Activated naive CD8-positive, alpha-beta T cell treated with anti-CD3 and anti-CD28 coated beads, Interleukin-2, amount 50 U/mL, for 16 hours (primary cell): ENCODE measurements at places on chromosomes 11 and 22.

DNA sequence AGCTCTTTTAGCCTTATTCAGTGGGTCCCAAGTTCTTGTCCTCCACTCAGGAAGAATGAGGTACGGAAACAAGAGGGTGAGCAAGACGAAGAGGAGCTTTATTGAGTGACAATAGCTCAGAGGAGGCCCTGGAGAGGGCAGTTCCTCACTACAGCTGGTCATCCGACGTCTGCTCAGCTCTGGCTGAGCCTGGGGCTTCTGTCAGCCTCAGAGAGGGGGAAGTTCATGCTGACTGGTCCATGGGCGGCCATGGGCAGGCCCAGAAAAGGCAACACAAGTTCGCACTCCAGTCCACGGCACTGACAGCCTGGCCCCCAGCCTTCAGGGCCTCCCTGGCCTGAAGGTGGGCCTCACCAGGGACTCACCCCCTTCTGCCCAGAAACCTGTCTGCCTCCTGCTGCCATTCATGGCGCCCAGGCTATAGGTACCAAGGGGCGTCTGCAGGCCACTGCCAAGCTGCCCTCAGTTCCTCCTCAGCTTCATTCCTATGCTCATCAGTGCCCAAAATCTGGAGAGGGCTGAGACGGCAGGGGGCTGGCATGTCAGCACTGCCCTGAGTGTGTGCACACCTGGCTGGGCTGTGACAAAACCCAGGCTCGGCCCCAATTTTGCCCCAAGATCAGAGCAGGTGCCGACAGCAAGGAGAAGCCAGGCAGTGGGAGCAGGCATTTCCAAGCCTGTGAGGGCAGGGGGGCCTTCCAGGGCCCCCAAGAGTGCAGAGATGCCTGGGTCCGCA, 21.7 kb upstream of the KIAA0930 start:
- DNase-seq = no peak

GRCh38 chr11:118310271-118310670, 5.7 kb downstream of the CD3E start:
- no peak for DNase-seq

- DNase-seq = no peak
These were observed 43.1 kb downstream of the SVIP start for GRCh38 chr11:22786475-22786874.

GRCh38 chr11:68374531-68374930, 62.1 kb downstream of the LRP5 start:
- no peak for DNase-seq
